CD4-positive, alpha-beta T cell treated with Interleukin-4 for 1 hour (primary cell): ENCODE measurements at places on chromosomes 7 and 10.
A peak's percentile ranks its signal among the peaks of the same experiment; 100 is the strongest.

DNA sequence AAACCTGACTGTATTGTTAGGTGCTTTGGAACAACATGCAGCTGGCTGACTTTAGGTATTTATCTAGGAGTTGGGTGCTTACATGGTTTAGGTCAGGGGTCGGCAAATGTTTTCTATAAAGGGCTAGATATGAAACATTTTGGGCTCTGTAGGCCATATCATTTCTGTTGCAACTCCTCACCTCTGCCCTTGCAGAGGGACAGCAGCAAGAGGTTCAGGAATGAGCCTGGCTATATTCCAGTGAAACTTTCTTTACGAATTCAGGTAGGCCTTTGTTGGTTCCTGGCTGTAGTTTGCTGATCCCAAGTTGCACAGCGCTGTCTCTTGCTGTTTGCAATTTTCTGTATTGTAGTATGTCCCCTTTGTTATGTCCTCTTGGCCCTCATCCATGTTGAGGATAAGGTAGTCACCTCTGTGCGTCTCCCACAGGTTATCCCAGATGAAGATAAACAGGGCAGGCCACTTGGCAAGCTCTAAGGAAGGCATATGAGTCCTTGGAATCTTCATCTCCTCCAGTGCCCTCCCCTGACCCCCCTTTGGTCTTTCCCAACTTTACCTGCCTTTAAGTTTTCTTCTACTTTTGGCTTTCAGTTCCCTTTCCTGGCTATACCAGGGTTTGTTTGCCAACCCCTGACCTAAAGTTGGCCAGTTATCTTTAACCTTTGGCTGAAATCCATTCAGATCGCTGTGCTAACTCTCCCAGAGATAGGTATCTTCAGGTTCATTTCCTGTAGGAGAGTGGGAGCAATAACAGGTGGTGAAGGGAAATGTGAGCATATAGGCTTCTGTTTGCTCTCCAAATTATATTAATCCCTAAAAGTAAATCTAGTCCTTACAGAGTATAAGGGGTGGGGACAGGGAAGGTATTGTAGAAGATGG, 36.1 kb downstream of the SGPL1 start:
- no peak for DNase-seq

DNA sequence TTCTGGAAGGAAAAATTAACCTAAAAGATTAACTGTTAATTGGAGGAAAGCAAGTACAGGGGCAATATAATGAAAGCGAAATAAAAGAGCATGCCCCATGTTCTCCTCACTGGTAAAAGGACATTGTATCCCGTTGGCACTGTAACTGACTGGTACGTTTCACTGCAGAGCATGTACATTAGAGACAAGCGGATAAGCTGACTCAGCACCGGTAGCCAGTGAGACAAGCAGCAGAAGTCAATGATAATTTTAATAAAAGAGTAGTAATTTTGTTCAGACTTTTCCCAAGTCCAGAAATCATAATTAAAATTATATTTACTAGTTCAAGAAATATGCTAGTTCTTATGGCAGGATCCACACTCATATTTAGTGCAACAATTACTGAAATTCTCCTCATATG, 161.5 kb upstream of the VWC2 start:
- DNase-seq = no peak

GRCh38 chr10:15200626-15201025, 32.1 kb upstream of the NMT2 start:
- no peak for DNase-seq

DNA sequence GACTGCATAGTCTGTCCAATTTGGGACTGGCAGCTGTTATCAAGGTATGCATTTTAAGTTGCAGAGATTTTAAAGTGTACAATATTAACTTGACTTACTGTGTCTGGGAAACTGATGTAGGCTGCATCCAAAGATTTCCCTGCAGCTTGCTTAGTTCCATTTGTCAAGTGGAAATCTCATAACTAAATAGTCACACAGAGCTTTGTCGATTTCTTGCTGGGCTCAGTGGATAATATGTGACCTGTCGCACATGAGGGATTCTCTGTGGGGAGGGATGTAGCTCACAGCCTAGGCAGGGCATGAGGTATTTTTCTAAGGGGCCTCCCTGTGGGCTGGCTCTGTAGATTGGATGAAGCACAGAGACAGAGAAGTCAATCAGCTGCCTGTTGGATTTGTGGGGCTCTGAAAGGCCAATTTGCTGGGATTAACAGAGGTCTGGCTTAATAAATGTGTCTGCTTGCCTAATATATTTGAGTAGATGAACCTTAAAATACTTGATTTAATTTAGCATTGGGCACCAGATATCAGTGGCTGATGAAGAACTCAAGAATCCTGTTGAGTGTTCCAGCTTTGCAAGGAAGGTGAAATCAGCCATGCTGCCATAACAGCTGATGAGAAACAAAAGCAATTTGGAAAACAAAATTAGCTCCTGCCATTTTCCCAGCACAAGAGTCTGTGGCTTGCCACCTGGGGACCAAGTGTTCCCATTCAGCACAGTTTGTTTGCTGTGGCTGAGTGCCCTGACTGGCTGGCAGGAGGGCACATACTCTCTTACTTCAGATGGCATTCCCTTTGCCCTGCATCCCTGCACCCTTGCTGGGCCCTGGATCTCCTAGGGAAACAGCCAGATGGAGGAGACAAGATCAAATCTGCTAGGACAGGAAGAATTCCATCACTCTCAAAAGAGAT, 598.5 kb downstream of the SORCS3 start:
- DNase-seq = no peak

- DNase-seq = peak; percentile 15
These were observed 70.0 kb downstream of the CAMK1D start for GRCh38 chr10:12419262-12419847.

DNA sequence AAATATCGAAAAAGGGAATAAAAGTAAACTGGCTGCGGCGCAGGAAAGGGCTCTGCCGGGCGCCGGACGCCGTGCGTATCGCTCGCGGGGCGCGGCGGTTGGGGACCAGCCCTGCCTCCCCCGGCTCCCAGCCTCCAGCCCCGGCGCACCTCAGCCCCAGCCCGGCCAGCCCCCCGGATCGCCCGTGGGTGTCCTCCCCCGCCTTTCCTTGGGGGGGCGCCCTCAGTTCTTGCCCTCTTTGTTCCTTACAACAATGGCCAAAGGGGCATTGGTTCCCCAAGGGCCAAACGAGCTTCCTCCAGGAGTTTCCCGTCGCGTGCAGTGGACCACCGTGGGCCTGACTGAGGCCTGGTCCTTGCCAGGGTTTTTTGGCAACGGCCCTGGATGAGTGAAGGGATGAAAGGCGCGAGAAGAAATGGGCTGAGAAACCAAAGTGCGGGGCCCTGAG, 1.2 kb downstream of the MACROH2A2 start:
- no peak for DNase-seq

- DNase-seq = no peak
These were observed 37.4 kb downstream of the PRKAG2 start for GRCh38 chr7:151839451-151839921.

- DNase-seq = no peak
These were observed 38.7 kb downstream of the SHH start for GRCh38 chr7:155773531-155773930.

DNA sequence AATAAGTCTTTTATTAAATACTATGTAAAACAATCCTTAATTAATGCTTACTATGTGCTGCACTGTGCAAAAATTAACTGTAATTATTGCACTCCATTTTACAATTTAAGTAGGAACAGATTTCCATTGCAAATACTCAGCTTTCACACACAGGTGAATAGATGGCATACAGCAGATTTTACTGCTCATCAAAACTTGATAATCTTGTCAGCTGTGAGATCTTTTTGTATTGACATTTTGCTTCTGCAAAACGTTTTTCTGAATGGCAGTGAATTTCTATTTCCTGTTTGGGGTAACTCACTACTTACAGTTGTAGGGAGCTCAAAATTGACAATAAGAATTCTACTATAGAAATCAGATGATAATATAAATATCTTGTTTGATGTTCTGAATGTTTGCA, 220.0 kb upstream of the MAGI2 start:
- DNase-seq = no peak

GRCh38 chr7:143205560-143206293, 16.1 kb upstream of the TAS2R40 start:
- peak; percentile 23 for DNase-seq

GRCh38 chr10:61320257-61320587, 133.0 kb downstream of the TMEM26 start:
- DNase-seq = no peak

- DNase-seq = peak; percentile 8
These were observed 389.4 kb upstream of the AUTS2 start for GRCh38 chr7:69208848-69209247.

DNA sequence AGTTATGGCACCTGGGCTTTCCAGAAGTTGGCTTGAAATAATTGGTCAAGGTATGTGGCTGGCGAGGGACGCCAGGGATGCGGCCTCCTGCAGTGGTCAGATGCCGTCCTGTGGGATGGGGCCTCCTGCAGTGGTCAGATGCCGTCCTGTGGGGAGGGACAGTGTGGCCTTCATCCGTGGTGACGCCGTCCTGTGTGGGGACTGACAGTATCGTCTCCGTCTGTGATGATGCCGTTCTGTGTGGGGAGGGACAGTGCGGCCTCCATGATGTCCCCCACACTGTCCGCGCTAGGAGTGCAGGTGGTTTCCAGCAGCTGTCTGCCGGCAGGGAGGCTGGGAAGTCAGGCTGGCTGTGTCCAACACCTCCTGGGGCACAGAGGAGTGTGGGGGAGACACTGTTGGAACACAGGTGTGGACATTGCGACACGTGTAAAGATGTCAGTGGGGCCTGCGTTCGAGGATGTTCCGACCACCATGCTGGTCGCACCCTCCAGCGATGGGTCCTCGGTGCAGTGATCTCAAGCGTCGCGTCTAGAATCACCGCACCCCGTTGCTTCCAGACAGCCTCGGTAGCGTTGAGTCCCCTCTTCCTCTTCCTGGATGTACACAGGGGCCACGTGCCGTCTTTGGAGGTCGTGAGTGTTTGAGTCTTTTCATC, 52.6 kb downstream of the INPP5A start:
- no peak for DNase-seq

DNA sequence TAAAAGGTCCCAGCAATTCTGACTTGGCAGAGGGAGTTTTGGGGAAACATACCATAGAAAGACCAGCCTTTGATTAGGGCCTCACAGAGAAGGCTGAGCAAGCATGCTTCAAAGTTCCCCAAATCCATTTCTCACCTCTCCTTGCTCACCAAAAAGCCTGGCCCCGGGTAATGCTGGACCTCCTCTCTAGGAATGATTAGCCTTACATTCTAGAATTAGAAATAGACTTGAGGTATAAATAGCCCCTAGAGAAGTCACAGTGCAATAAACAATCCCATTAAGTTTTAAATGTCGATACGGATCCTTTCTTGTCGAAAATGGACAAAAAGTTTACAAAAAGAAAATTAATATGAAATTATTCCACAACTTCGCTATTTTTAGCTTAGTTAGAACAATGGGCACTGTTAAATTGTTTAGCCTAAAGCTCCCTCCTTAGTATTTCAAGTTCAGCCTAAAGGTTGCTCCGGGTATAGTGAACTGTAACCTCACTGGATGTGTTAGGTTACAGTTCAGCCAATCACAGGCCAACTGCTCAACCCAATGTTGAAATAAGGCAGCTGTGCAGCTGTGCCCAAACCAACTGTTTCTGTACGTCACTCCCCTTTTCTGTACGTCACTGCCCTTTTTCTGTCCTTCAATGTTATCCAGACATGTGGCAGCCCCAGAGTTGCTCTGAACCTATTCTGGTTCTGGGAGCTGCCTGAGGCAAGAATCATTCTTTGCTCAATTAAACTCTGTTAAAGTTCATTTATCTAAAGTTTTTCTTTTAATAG, 7.9 kb upstream of the GSDME start:
- no peak for DNase-seq

GRCh38 chr7:116327752-116328151, 117.4 kb downstream of the TES start:
- no peak for DNase-seq

DNA sequence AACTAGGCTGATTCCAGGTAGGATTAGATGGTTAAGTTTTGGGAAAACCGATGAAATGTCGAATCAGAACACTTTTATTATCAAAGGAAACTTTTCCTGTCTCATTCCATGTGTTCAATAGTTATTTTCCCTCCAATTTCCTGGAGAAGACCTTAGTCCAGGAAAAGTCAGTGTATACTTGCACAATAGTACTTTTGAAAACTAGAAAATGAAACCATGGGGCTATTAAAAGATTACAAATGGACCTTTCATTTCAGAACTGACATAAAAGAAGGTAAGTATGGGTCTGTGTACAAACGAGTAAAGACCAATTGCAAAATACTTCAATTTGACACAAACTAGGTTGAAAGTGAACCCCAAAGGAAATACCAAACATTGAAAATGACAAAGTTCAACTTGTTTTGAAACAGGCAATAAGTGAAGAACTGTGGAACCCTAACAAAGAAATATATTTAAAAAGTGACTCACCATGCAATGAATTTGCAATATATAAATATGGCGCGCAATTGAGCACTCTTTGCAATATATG, 2.1 kb downstream of the AVPI1 start:
- no peak for DNase-seq

DNA sequence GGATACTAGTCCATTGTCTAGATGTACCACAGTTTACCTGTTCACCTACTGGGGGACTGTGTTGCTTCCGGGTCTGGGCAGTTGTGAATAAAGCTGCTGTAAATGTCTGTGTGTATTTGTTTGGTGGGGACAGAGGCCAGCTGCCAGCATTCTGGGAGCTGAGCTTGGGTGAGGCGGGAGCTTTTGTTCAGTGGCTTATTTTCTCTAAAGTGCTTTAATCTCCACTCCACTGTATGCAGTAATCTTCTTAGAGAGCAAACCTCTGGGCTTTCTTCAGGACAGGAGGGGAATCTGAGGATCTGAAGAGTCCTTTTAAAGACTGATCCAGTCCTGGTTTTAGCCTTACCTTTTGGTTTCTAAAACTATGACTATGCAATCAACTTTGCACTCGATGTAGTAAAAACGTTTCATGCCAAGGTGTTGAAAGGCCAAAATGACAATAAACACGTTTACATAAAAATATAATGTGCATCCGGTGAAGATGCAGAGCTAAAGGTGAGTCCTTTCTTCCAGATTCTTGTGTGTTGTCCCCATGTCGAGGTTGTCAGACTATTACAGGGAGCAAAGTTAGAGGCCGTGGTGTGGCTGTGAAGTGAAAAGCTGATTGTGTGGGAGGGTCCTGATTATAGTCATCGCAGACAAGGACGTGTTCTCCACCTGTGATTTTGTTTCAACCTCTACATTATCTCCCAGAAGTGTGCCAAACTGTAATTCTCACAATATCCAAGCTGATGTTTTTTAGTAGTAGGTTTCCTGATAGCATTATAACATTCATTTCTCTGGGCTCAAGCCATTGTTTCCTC, 279.8 kb downstream of the CAMK1D start:
- DNase-seq = no peak

- DNase-seq = no peak
These were observed 22.3 kb upstream of the AGR3 start for GRCh38 chr7:16904076-16904475.
